ENCODE measurements at places on chromosomes 5 and 9.

- DNase-seq: peak; percentile 3
Observed at GRCh38 chr9:136055715-136056545, 39.2 kb downstream of the NACC2 start.

- no peak for DNase-seq
Observed at GRCh38 chr5:142253938-142254337, 70.9 kb downstream of the SPRY4 start.

DNA sequence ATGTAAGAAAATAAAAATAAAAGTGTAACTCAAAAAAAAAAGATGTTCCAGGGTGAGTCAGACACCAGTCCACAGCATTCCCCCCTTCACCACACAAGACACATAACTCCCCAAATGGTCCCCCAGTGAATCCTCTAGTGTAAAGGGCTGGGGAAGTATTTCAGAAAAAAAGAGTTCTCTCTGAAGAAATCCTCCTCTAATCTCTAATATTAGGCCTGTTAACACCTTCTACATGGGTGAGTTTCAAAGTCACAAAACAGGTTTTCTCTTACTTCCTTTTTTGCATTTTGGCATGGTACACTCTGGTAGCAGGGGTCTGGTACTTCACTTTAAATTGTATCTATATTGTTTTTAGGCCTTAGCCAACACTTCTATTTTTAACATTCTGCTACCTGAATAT is 28.2 kb downstream of the RNF145 start:
- no peak for DNase-seq

GRCh38 chr5:122844136-122844909 is 1.1 kb upstream of the SNX24 start:
- DNase-seq: peak; percentile 30

- no peak for DNase-seq
Observed at GRCh38 chr9:89466451-89467277, 31.2 kb downstream of the SEMA4D start.

- no peak for DNase-seq
Observed at GRCh38 chr5:179111267-179112207, 51.4 kb downstream of the ZNF354C start.

DNA sequence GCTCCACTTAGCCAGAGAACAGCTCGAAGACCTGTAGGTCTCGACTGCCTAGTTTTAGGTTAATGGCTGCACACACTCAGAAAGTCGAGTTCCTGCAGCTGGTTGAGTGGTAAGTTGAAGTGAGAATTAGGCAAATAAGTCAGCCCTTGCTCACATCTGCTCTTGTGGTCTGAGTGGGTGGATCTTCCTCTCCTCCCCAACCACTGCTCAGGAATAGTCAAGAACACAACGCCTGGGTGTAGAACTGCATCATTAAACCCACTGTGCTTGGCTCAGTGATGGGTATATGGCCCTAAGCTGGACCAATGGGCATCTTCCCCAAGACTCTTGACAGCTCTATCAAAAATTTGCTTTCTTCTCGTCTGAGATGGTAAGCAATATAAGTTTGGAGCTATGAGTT is 20.9 kb upstream of the ADAM19 start:
- no peak for DNase-seq

DNA sequence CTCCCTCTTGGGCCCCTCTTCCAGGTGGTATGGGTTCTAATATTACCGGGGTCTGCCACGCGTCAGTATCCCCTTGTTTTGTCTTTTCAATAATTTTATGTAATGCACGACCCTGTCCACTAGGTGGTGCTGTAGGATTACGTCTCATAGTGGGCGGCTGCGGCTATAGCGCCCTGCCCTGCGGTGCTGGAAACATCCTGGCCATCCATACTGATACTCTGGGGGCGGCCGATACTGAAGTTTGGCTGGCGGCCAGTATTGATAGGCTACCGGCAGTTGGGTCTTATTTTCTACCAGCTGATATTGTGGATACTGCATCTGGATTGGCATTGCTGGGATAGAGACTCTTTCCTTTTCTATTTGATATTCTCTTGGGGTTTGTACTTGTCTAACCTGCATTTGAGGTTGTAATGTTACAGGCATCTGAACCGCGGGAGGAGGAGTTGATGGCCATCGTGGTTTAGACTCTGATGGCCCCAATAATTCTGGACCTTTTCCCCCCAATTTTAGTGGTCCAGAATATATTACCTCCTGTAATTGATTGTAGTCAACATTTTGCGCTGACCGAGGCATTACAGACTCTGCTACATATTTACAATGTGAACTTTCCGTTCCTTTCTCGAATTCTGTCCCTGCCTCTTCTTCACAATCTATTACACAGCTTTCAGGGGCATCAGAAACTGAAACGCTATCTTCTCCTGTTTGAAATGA is 3.3 kb upstream of the TMEM141 start:
- peak; percentile 78 for DNase-seq

- DNase-seq: no peak
Observed at GRCh38 chr9:33167972-33168461, 881 bp upstream of the B4GALT1 start.

DNA sequence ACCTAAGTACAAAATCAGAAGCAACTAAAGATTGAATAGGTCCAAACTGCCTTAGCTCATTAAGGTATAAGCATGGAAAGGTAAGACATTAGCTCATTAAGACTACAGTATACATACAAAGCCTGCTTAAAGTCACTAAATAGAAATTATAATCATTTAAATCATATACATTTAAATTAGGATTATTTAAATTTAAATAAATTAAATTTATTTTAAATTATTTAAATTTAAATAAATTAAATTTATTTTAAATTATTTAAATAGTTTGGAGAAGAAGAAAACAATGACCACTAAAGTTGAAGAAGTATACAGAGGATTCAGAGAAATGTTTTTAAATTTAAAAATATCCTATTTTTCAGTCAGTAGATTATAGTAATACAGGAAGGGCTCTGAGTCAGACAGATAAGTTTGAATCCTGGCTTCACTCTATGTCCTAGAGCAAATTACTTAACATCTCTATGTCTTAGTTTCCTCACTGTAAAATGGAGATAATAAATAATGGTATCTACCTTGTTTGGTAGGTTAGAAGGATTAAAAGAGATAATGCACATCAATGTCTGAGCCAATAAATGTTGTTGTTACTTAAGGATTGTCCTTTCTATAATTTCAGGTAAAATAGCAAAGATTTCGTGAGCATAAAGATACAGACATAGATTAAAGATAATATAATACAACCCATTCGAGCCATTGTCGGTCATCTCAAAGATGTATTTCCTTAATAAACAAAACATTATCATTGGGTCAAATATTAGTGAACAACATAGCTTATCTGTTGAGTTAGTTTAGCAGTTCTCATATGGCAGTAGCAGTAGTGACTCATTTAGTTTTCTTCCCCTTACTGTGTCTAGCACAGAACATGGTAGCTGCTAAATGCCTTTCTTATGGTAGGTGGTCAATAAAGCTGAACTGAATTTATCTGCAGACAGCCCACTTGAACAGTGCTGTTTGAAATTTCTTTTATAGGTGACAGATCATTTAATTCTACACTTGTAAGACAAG is 100.6 kb downstream of the KIAA0825 start:
- DNase-seq: no peak

DNA sequence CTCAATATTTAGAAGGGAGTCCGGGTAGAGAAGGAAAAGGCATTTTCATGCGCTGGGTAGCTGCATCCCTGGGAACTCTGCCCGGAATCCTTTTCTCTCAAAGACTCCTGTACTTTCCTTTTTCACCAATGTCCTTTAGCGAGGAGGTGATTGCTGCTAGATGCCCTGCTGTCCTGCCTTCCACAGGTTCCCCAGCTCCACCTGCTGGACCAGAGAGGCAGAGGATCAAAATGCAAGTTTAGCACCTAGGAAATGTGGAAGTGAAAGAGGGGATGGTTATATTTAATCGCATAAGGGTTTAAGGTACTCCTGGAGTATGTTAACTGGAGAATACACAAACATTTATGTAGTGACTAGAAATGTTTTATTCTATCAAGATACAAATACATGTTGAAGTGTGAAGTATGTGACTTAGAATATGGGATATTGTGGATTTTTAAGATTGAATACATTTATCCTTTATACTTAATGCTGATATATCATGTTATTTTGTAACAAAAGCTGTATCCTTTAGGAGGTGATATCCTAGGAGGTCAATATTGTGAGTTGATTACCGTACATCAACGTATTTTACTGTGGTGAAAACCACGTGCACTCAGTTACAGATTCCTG is 145.7 kb downstream of the ARHGAP26 start:
- peak; percentile 30 for DNase-seq

DNA sequence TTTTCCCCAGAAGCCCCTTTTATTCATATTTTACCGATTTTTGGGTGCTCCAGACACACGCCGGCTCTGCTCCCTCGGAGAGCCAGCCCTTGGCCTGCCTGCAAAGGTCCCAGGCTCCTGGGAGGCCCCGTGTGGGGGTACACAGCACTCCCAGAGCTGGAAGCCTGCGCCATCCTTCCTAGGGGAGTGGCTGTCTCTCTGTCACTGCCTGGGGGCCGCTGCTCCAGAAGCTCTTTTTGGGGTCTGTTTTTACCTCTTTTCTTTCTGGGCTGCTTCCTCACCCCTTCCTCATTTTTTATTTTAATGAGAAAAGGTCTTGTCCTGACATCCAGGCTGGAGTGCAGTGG is 119.1 kb upstream of the COL5A1 start:
- no peak for DNase-seq

DNA sequence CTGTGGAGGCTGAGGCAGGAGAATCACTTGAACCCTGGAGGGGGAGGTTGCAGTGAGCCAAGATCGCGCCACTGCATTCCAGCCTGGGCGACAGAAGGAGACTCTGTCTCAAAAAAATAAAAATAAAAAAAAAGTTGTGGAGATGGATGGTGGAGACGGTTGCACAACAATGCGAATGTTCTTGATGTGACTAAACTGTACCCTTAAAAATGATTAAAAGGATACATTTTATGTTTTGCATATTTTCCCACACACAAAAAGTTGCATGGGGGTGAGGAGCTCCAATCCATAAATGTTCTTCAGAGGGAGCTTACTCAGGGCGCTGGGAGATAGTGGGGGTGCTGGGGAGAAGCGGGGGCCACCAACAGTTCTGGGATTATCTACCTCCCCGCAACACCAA is 43.8 kb upstream of the CDKN2AIPNL start:
- DNase-seq: no peak

- DNase-seq: peak; percentile 73
Observed at GRCh38 chr9:100577776-100578448, at the start of gene CAVIN4. Gene CAVIN4 (plus strand): TSS chr9:100578079. CDS start chr9:100578144, 65 bp downstream.

DNA sequence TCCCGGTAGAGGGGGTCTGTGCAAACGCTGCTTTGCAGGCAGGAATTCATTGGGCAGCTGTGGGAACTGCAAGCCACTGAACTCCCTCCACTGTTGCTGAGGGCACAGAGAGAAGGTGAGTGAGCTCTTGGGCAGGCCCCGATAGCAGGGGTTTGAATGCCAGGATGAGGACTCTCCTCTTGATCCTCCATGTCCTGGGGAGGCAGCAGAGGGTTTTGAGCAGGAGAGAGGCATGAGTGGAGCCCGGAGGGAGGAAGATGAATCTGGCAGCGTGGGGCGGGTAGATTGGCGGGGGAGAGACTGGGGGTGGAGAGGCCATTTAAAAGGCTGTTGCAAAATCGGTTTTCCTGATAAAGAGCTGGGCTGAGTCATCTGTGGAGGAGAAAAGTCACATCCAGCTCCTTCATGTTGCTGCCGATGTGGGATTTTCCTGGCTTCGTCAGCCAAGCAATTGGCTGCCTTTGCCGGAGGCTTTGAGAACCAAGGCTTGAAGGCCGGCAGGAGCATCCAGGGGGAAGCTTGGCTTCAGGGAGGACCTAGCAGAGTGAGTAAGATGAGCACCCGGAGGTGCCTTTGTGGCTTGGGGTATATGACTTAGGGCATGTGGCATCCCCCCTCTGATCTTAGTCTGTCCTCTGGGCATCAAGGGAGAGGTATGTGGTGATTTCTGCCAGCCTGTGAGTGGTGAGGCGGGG is at the start of gene SYNPO:
Gene SYNPO, plus strand, starts transcription at position 350 of the 695 bp plus-strand sequence. CDS start 7,616 bp downstream, outside the sequence.
- DNase-seq: peak; percentile 93

DNA sequence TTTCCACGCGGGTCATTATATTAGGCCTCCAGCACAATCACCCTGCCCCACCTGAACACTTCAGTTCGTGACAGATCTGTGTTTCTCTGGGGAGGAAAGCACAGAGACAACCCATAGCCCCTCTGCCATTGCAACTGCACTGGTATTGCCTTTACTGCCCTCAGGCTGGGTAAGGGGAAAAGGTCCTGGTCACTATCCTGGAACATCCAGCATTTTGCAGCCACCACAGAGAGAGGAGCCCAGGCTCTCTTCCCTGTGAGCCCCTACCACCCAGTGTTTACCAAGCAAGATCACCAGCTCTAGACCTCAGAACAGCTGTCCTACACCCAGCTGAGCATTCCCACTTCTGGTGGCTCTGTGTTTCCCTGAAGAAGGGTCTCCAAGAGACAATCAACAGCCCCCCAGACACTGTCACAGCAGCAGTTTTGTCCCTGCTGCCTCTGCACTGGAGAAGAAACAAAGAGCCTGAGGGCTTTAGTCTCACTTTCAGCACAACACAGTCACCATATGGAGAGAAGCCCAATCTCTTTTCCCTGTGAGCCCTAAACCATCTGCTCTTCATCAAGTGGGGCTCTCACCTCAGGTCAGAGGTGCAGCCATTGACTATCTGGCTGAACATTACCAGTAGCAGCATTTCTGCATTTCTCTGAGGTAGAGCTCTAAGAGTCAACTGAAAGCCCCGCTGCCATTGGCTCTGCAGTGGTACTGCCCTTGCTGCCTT is 655.2 kb upstream of the FAM174A start:
- no peak for DNase-seq

- DNase-seq: no peak
Observed at GRCh38 chr9:1048811-1049210, 1.3 kb upstream of the DMRT2 start.

DNA sequence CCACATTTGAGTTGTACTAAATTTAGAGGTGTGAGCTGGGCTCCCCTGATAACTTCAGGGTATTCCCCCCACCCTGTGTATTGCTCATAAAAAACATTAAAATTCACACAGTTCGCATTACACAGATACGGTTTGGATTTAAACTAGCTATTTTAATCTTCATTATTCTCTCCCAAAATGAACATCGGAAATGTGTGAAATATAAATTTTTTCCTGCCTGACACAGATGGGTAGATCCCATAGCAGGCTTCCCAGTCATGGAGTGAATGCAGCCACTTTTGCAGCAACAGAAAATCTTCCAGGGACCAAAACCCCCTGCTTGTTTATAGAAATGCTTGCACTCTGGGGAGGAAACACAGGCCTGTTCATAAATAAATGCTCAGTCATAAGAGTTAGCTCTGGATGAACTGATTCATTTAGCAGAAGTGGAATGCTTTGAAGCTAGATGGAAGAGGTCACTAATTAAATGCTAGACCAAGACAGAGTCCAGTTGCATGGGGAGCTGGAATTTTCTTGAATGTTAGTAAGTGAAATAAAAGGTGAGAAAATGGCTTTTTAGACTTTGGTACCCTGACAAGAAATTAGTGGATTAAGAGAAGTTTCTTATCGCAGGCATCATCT is 115.6 kb downstream of the PDE8B start:
- peak; percentile 14 for DNase-seq

- no peak for DNase-seq
Observed at GRCh38 chr9:90507621-90508020, 135.0 kb downstream of the DIRAS2 start.

DNA sequence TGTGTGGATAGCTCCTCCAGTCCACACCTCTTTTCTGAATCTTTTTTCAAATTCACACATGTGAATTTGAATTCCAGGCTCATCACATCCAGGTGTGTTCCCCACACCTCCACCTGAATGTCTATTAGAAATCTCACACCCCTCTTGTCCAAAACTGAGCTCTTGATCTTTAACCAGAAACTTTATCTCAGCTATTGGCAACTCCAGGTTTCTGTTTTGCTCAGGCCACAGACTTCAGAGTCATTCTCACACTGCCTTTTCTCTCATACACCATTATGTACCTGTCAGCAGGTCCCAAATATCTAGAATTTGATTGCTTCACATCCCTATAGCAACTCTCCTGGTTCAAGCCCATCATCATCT is 11.6 kb downstream of the NIPSNAP3B start:
- DNase-seq: no peak

- DNase-seq: peak; percentile 35
Observed at GRCh38 chr9:136085815-136086212, 9.3 kb downstream of the NACC2 start.
